ENCODE measurements at places on chromosomes 4 and X.

GRCh38 chr4:2419814-2420213 is 1.1 kb downstream of the CFAP99 start:
- no peak for DNase-seq

DNA sequence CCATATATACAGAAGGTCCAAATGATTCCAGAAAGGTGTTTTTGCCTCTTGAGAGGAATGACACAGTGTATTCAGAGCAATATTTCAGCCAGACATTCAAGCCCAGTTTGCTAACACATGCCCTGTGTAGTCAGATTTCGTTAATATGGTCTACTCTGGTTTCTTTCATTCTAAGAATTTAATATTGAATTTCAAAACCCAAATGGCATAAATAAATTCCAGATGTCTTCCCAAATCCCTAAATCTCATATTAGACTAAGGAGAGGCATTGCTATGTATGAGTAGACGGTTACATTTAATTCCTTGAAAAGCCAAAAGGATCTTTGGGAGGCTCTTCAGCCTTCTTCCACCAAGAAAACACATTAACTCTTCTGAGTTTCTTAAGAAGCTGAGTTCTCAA is 66.3 kb upstream of the C1QTNF7 start:
- no peak for DNase-seq

GRCh38 chrX:50081282-50081889 is 119.4 kb downstream of the AKAP4 start:
- peak; percentile 49 for DNase-seq

DNA sequence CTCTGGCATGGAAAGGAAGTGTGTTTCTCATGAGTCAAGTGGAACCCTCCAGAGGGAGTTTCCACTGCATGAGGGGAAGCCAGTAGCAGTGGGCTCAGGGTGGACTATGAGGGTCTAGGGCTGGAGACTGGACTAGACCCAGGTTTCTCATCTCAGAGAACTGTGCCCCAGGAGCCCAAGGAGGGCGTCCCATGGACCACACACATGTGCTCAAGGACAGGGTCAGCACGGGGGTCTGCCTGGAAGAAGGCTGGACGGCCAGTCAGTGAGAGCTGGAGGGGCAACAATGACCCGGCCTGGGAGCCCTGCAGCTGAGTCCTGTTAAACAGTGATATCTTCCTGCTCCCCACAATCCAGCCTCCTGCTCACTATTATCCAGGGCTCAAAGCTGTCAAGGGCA is 5.8 kb upstream of the CTSO start:
- no peak for DNase-seq

DNA sequence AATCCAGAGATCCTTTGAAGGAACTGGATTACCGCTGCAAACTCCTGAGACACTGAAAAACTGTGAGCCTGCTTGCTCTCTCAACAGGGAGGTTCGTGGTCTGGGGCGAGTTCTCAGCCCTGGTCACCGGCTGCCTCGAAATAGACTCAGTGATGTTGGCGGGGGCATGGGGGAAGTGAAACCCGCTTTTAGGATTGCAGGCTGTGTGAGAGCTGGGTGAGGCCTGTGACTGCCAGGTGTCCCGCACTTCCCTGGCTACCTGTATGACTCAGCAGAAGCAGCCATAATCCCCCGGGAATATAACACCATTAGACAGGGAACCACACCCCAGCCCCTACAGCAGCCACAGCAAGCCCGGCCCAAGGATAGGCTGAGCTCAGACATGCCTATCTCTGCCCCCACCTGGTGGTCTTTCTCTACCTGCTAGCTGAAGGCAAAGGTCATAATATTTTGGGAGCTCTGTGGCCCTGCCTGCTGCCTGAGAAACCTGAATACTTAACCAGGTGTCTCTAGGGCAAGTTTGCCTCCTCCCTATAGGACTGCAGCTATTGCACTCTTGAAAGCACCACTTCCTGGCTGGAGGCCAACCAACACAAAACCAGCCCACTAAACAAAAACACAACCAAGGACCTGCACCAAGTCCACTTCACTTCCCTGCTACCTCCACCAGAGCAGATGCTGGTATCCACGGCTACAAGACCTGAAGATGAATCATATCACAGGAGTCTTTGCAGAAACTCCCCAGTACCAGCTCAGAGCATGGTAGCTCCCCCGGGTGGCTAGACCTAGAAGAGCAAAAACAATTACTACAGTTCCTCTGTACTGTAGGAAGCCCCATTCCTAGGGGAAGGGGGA is 202.0 kb downstream of the RRAGB start:
- no peak for DNase-seq

DNA sequence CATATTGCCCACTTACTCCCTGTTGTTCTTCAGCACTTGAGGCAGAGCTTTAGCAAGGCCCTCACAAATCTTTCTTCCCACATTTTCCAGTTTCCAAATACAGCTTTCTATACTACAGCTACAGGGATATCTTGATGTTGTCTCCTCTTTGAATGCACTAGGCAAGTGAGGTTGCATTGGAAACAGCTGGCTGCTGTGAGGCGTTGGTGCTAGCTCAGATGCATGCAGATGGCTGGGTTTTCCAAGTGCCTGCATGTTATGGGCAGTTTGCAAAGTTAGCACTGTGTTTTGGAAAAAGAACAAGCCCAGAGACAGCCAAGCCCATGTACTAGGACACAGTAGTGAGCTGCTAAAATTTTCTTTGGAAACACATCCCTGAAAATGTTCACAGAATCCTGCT is 315.1 kb upstream of the RASGEF1B start:
- DNase-seq = no peak

DNA sequence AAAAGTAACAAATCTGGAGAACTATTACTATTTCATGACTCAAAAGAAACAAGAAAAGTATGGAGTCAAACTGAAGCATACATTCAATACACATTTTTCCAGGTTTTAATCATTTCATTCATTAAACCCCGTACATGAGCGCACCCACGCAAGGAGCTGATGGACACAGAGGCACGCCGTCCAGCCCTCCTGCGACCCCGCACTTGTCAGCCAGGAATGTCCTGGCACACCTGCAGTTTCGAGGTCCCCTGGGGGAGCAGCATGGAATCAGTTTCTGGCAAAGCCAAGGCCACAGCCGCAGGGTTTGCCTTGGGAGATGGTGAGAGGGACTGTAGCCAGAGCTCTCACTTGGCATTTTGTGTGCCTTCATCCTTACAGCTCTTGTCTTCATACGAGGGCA is 12.8 kb upstream of the SLC2A9 start:
- no peak for DNase-seq

DNA sequence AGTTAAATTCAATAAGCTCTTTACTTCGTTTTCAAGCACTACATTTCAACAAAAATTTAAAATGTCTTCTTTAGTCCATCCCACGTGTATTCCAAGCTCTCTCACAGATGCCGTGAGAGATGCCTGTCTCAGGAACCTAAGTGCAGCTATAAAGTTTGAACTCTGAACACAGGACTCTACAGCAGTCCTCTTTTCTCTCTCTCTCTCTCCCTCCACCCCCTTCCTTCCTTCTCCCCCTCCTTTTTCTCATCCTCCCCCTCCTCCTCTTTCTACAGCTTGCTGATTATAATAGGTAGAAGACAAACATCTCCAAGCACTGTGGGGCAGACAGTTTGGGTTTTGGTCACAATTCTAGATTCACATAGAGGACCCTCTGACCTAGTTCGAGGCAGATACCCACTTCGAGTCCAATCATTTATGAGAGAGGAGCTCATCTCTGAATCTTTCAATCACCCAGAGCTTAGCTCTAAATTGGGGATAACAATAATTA is 31.5 kb upstream of the DCLK2 start:
- no peak for DNase-seq

- no peak for DNase-seq
These were observed 521.0 kb downstream of the IQCM start for GRCh38 chr4:149294601-149295000.

- DNase-seq = no peak
These were observed 35.9 kb downstream of the MAGEA1 start for GRCh38 chrX:153214934-153215333.

- no peak for DNase-seq
These were observed 174.3 kb downstream of the SLIT2 start for GRCh38 chr4:20426028-20426427.

DNA sequence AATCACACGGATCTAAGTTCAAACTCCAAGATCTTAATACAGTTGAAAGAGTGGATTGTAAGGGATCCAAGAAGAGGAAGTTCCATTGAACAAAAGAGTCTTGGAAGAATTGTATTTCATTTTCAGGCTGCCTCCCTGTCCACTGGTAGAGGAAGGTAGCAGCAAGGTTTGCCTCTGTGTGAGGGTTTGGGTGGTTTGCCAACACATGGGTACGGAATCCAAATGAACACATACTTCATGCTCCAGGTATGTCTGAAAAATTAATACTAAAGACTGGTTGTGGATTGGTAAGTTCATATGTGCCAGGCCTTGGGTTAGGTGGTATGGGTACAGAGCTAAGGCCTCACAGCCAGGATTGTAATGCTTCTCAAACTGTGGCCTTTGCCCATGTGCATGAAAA is 523.6 kb upstream of the BOD1L1 start:
- DNase-seq = no peak

DNA sequence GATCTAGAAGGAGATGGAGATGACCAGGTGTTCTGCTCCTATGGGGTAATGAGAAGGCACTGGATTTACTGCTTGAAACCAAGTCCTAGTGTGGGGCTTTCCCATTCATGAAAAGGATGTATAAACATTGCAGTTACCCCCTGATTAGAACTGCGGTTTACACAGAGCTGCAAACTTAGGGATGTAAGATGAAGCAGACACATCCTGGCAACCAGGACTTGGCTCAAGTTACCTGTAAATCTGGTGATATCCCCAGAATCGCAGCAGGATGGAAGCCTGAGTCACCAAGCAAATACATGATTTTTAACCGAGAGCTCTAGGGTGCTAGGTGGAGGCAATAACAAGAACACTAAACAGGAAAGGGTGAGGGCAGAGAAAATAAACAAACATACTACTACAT is 178.6 kb upstream of the MAMLD1 start:
- DNase-seq = no peak

DNA sequence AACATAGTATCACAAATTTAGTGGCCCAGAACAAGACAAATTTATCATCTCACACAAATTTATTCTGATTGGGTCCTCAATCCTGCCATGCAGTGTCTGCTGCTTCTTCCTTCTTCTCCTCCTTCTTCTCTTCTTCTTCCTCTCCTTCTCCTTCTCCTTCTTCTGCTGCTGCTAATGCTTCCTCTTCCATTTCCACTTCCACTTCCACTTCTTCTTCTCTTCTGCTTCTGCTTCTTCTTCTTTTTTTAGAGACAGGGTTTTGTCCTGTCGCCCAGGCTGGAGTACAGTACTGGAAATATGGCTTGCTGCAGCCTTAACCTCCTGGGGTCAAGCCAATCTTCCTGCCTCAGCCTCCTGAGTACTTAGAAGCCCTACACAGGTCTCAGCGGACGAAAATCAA is 37.5 kb downstream of the FGFBP1 start:
- DNase-seq = no peak

DNA sequence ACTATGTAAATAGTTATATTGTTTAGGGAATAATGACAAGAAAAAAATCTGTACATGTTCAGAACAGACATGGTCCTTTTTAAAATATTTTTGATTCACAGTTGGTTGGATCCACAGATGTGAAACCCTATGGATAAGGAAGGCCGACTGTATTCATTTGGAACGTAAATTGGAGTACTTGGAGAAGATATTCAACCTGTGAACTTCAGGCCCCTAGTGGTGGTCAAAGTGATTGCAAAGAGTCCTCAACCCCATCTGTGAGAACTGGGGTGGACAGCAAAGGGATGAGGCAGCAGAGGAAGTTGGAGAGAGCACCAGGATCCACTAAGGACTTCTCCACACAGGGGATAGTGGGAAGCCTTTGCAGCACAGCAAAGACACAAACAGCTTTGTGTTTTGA is 6.2 kb upstream of the CXCL13 start:
- DNase-seq = peak; percentile 68

- no peak for DNase-seq
These were observed 46.9 kb upstream of the NFKB1 start for GRCh38 chr4:102454268-102454667.

DNA sequence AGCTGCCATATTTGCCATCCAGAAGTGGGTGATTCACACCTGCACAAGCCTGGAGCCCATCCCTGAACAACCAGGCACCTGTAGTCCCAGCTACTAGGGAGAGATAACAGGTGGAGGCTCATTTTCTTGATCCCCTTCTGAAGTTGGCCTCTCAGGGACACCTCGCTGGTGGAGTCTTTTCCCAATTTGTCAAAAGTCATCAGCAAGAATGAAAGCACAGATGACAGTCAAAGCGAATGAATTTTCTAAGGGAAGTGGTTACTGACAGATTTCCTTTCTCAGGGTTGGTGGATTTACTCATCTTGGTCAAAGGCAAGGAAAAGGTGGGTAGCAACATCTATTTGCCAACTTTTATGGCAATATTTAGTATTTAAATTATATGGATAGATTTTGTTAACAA is 36.5 kb downstream of the FGFBP1 start:
- DNase-seq = no peak

DNA sequence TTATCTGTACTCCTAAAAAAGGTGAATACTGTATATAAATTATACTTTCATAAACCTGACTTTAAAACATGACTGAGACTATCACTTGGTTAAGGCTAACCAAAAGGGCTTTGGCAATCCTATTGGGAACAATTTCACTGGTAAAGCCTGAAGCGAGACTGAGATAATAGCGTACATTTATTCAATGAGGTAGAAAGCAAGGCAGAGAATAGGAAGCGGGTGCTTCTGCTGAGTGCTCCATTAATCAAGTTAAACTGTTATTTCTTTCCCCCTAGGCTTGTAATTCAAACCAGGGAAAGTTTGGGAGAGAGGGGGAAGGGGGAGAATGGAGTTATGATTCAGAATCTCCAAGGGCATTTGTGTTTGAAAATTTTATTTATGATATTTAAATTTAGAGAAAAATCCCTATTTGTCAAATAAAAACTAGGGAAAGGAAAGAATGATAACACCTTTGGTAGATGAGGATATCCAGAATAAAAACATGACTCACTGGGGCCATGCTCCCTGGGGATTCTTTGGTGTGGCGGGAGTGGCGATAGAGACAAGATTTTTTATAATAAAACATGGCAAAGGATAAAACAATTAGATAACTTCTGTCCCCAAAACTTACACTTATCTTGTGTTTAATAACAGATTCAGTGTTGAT is 34.6 kb upstream of the SORBS2 start:
- DNase-seq = no peak

DNA sequence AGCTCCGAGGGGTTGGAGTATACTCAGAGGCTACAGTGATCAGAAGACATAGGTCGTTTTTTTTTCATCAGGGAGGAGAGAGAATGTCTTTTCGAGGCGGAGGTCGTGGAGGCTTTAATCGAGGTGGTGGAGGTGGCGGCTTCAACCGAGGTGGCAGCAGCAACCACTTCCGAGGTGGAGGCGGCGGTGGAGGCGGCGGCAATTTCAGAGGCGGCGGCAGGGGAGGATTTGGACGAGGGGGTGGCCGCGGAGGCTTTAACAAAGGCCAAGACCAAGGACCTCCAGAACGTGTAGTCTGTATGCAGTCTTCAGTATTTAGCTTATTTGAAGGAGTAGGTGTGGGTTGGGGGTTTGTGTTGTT is 500 bp downstream of the GAR1 start:
- no peak for DNase-seq

- no peak for DNase-seq
These were observed 46.0 kb upstream of the C1QTNF7 start for GRCh38 chr4:15381806-15382338.

GRCh38 chrX:28487818-28488217 is 99.4 kb upstream of the IL1RAPL1 start:
- no peak for DNase-seq

Measured in cardiac muscle cell (in vitro differentiated cells and primary cell).